ENCODE measurements at places on chromosomes 11 and 22. TPM values are rescaled to one million over a fixed set of nuclear protein-coding genes. Genes with fewer than 3 reads are reported as not detected.

Gene APOL5
- total RNA-seq = not detected

Gene TTC38
- 285 TPM for total RNA-seq

Gene SLC37A4
- total RNA-seq = 19.9 TPM

Gene PKNOX2
- total RNA-seq = 4.3 TPM

Gene TRIM66
- 5.2 TPM for total RNA-seq
